NCI-H510A treated with DMSO at 0.1 percent for 48 hours (cell line): ENCODE measurements at places on chromosomes 13 and 19.
A peak's percentile ranks its signal among the peaks of the same experiment; 100 is the strongest.

- no peak for DNase-seq
These were observed 36.7 kb upstream of the PCDH8 start for GRCh38 chr13:52885141-52885540.

DNA sequence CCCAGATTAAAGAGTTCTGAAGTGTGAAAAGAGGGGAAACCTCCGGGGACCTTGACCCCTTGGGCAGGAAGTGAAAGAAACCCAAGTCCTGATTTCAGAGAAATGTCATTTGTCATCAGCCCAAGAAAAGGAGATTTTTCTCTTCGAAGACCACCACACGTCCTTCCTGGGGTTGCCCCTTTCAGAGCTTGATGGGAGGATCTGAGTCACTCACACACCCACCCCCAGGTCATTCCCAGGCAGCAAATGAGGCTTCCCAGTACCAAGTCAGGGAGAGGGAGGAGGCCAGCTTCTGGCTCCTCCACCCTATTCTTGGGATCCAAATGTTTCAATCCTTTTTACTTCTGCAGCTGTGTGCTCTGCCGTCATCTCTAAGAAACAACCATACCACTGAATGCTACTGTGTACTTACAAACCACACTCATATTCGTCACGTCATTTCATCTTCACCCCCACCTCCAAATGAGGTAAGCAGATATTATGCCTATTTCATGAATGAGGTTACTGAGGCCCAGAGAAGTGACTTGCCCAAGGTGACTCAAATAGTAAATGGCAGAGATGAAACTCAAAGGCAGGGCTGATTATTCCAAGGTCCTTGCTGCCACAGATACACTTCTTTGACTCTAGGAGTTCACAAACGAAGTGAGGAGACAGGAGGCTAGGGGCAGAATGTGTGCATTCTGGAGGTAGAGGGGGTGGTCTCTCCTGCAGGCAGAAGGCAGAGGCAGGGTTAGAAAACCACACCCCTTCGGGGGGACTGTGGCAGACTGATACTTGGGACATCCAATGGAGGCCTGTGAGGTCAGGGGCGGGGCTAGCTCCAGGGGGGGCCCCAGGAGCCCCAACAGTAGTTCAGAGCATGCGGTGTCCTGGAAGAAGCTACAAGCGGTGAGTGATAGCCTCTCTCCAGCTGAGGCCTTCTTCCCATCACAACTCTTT is 5.0 kb upstream of the KMT2B start:
- DNase-seq: no peak

DNA sequence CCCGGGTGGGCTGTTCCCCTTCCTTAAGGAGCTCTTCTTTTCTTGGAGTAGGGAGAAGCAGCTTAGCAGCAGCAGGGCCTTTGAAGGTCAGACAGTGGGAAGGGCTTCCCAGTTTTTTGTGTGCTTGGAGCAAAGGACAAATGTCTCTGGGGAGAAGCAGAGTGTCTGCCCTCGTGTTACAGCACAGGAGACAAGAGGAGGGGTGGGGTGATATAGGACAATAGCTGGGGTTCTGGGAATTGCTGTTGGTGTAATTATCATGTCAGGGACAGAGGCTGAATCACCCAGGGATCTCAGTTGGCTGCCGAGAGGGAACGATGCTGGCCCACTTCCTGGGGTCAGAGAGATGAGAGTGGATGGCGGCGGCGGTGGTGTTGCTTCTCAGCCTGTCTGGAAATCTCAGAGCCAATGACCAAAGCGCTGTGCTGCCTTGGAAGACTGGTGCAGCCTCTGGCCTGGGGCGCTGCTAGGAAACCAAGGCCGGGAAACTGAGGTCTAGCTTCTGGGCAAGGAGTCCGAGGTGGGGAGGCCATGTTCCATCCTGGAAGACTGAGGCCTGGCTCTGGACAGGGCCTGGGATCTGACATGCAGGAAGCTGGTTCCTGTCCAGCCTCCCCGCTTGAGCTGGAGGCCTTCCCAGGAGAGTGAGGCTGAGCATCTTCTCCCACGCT is 1.2 kb downstream of the INAFM1 start:
- DNase-seq: no peak

DNA sequence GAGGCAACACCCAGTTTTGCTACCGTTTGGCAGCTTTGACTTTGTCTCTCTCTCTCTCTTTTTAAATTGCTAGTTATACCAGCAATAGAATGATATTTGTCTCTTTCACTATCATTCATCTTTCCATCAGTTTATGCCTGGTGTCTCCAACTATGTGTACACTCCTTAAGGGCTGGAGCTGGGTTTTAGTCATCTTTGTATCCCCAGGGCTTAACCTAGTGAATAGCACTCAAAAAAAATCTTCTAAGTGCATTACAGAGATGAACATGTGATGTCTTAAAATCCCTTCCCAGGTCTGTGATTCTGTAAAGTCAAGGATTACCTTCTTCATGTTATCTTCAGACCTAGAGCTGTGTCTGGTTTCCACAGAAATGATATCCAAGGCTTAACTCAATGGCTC is 7.8 kb upstream of the UBL3 start:
- DNase-seq: no peak

GRCh38 chr19:408902-409515 is at the start of gene C2CD4C:
Gene C2CD4C (minus strand): TSS chr19:409147. CDS start chr19:408361, 786 bp downstream.
- DNase-seq: no peak

- no peak for DNase-seq
These were observed 9.6 kb upstream of the DGKH start for GRCh38 chr13:42038661-42039456.

DNA sequence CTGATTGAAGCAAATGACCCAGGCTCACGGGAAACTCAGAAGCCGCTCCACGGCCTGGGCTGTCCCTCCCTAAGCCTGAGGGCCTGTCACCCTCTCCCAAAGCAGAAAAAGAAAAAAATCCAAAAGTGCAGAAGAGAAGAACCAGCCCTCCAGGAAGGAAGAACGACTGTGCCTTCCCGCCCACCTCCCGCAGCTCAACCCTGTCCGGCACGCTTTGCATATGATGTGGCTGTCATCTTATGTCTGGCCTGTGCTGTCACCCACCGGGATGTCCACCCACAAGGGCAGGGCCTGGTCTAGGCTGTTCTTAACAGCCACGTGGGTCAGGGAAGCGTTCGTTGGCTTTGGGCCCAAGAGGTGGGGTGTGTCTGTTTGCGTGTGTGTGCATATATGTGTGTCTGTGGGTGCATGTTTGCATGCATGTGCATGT is 13.7 kb downstream of the ZBTB7A start:
- DNase-seq: no peak

GRCh38 chr13:108168929-108169328 is 46.4 kb downstream of the LIG4 start:
- no peak for DNase-seq

DNA sequence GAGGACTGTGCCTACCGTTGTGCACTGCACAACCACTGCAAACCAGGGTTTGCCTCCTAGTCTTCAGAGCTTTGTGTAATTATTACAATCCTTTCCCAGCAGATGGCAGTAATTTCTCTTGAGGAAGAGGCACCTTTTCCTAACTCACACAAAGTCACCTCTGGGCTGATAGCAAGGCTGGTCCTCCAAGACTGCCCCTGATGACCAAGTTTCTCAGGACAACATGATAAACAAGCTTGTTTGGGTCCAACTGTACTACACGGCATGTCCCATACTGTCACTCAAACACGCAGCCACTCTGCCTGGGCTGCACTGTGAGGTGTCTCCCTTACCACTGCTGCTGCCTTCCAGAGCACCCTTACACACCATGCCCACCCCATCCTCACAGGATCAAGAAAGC is 39.3 kb downstream of the RFXAP start:
- DNase-seq: peak; percentile 80

GRCh38 chr19:34960940-34961679 is 2.9 kb downstream of the ZNF792 start:
- no peak for DNase-seq

DNA sequence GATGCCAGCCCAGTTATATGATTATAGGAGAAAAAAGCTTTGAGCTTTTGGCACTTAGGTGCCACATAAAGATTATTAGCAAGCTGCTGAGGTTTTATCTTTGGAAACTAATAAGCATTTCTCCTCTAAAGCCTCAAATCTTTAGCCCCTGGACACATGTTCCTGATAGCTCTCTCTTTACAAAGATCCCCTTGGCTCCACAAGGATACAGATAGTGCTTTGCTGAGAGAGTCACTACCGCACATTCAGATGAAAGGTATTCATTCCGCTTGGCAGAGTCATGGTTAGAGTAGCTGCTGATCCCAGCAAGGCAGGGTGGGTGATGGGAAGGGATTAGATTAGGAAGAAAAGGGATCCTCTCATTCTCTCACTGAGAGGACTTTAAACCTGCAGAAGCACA is 28.2 kb upstream of the PSG7 start:
- DNase-seq: no peak

- DNase-seq: no peak
These were observed 34.1 kb upstream of the GAS6 start for GRCh38 chr13:113897966-113898365.

GRCh38 chr19:13104360-13104847 is 1.7 kb upstream of the LYL1 start:
- no peak for DNase-seq

DNA sequence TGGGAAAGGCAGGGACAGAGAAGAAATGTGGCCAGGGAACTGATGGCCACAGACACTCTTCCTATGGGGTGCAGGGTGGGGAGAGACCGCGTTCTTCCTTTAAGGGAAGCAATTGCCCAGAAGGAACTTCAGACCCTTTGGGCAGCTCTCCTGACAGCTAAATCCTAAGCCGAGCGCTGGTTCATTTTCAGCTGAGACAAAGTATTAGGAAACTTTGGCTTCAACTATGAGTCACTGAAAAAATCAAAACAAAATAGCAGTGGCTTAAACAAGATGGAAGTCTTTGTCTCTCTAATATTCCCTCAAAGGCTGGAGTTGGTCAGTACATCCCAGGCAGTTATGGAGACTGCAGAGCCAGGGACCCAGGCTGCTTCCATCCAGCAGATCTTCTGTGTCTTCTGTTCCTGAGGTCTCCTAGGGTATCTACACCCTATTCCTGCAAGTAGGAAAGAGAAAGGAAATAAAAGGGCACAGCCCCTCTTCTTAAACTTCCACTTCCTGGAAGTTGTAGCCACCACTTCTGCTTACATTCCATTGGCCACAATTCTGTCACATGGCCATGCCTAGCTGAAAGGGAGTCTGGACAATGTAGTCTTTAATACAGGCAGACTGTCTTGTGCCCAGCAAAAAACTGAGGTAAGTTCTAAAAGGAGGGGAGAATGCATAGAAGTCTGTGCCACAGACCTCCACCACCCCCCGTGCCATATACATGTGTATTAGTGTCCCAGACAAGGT is 163.5 kb downstream of the KATNAL1 start:
- DNase-seq: no peak

DNA sequence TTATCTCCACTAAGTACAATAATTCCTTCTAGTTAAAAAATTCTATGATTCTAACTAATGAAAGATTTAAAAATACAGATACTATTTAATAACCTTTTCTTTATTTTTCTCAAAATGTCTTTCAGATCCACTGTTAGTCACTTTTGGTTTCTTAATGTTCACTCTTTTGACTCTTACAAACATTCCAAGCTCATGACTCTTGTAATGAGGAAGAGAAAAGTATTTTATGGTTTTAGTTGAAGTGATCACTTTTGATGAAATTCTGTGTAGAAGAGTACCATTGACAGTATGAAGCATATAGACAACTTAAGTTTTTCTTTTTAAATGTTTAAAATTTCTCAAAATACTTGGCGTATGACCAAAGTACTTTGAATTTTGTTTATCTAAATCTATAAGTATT is 27.8 kb downstream of the COG3 start:
- no peak for DNase-seq

DNA sequence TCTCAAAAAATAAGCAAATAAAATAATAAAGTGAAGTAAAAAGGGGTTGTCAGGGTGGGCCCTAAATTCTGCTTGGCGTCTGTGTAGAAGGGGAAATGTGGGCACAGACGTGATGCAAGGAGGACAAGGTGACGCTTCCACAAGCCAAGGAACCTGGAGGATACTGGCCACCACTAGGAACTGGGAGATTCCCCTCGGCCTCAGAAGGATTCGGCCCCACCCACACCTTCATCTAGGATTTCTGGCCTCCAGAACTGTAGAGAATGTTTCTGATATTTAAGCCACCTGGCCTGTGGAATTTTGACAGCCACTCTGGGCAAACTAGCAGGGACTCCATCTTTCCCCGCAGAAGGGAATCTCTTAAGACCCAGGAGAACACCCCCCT is 1.1 kb downstream of the PLEKHJ1 start:
- DNase-seq: no peak

DNA sequence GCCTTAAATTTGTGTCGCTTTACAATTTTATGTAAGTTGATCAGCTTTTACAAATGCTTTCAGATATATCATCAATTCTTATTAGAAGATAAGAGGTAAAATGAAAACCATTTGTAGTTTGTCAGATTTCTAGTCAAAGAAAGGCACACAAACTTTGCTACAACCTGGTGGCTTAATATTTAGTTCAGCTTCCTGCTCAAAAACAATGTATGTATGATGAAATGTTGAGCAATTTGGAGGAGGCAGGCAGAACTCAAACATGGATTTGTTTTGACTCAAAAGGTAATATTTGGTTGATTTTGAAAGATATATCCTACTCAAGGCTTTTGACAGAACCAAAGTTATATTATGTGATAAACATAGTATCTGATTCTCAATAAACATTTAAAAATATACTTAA is 24.2 kb downstream of the NEK5 start:
- no peak for DNase-seq

DNA sequence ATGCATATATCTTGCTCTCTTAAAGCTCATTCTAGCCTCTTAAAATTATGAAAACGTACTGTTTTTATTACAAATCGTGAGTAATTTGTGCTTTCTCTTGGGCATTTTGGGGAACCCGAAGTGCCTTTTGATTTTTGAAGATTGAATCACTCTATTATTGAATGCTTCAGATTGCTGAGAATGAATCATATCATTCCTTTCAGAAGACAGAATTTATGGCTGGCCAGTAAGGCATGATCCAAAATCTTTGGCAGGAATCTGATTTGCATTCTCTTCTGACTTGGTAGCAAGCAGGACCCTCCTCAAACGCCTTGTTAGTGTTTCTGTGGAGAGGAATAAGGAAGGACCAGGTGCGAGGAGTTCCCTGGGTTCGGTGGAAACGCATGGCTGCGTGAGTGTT is 49.5 kb downstream of the STARD13 start:
- DNase-seq: no peak

DNA sequence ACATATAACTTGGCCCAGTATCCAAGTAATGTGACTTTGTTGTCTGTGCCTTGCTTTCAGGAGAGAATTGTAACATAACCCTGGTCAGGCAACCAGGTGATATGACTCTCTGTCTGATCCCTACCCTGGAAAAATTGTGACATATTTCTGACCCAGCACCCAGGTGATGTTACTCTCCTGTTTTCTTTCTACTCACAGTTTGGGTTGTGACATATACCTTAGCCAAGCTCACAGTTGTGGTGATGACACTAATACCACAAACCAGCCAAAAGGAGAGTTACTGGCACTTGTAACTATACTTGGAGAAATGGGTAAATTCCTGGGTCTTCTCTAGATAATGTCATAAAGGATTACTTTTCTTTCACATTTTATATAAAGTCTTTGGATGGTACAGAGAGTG is 14.3 kb upstream of the ZNF254 start:
- DNase-seq: no peak

- DNase-seq: peak; percentile 80
These were observed 9.7 kb downstream of the MAST3 start for GRCh38 chr19:18107235-18107634.

- no peak for DNase-seq
These were observed 8.0 kb downstream of the ABHD13 start for GRCh38 chr13:108226184-108226583.
